Body of pancreas (tissue), 4 donors: ENCODE measurements at places on chromosomes 2 and 18. TPM values are rescaled to one million over a fixed set of nuclear protein-coding genes. Genes with fewer than 3 reads are reported as not detected.

- no peak for DNase-seq
These were observed 13.4 kb downstream of the ARHGAP15 start for GRCh38 chr2:143142598-143142997.

GRCh38 chr2:206378835-206379234 lies 64.5 kb upstream of the ADAM23 start:
- DNase-seq, result no peak

GRCh38 chr18:73087282-73087977 lies 219.6 kb upstream of the NETO1 start:
- no peak for DNase-seq

DNA sequence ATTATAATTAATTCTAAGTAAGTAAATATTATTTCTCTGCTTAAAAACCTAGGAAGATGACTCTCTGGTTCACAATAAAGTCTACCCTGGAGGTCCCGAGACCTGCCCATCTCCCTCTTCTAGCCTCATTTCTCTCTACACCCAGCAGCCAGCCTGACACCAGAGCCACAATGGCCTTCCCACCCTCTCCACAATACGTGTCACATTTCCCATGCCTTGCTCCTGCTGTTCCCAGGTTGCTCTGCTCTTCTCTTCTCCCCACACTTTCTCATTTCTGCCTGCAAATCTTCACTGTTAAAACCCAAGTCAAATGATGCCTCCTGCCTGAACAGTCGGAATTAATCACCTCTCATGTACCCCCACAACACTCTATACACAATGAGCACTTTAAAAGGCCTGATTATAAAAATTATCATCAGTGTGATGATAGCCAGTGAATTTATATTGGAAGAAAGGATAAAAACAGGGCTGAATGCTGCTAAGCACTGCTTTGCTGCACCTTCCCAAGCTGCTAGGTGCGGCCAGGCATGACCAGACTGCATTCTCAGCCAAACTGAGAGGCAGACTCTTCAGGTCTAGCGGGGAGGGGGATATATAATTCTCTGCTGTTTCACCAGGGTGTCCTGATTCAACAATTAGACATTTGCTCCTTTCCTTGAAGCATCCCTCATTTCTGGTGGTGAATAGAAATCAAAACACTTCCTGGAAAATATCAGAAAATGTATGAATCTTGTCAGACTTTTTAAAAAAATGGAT lies 160.6 kb downstream of the DTNA start:
- DNase-seq, result no peak

DNA sequence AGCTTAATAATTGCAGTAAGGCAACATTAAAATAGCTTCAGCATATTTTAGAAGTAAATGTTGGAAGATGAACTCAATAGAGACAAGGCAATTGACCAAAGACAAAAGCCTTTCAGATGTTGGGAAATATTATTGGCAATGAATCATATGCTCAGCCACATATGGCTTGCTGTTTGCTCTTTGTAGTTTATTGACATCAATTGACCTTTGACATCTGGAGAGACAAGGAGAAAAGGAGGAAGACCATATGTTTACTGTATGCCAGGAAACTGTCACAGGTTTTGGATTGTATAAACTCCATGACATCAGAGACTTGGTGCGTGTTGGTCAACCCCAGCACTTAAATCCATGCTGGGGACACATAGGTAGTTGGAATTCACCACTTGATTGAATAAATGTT lies 60.6 kb upstream of the SLC16A14 start:
- no peak for DNase-seq

Gene MC2R
- not detected for total RNA-seq

GRCh38 chr2:198054299-198054698 lies 249.9 kb downstream of the PLCL1 start:
- DNase-seq, result no peak

Gene LRP2
- total RNA-seq, result not detected

- no peak for DNase-seq
These were observed 713.6 kb downstream of the PLCL1 start for GRCh38 chr2:198517976-198518375.

DNA sequence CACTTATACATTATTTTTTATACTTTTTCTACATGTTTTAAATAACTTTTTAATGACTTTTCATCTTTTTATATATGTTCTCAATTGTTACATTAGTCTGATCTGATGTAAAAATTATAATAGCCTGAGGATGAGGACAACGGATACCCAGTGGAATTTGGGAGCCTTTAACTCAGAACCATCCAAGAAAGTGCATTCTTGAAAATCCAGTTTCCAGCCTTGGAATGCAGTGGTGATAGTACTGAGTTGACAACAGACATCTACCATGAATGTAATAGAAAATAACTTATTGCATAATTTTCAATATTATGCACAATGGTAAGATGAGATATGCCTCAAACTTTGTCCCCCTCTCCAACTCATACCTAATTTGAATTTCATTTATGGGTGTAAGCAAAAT lies 120.7 kb upstream of the ZC3H15 start:
- no peak for DNase-seq

Gene CD226
- 0.26 TPM for total RNA-seq

GRCh38 chr2:10007435-10007834 lies 35.9 kb upstream of the KLF11 start:
- DNase-seq, result no peak

- no peak for DNase-seq
These were observed 50.1 kb downstream of the CDH19 start for GRCh38 chr18:66553824-66554223.

- DNase-seq, result no peak
These were observed 45.6 kb downstream of the PDE1A start for GRCh38 chr2:182381225-182381624.

Gene NR4A2
- 5.9 TPM for total RNA-seq

DNA sequence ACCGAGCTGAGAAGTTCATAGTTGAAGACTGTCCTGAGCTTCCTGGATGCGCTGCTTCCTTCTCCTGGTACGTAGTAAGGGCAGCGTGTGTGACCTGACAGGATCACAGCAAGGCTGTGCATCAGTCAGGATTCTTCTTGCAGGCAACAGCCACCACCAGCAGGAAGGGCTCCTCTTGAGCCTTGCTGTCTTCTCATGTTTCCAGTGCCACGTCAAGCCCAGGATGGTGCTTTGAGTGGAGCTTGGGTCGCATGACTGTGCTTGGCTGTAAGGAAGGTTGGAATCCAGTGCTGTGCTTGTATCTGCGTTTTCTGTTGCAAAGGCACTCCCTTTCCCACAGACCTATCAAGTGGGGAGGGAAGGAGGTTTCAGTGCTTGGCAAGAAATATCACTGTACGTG lies 194.3 kb downstream of the LDLRAD4 start:
- DNase-seq, result no peak

DNA sequence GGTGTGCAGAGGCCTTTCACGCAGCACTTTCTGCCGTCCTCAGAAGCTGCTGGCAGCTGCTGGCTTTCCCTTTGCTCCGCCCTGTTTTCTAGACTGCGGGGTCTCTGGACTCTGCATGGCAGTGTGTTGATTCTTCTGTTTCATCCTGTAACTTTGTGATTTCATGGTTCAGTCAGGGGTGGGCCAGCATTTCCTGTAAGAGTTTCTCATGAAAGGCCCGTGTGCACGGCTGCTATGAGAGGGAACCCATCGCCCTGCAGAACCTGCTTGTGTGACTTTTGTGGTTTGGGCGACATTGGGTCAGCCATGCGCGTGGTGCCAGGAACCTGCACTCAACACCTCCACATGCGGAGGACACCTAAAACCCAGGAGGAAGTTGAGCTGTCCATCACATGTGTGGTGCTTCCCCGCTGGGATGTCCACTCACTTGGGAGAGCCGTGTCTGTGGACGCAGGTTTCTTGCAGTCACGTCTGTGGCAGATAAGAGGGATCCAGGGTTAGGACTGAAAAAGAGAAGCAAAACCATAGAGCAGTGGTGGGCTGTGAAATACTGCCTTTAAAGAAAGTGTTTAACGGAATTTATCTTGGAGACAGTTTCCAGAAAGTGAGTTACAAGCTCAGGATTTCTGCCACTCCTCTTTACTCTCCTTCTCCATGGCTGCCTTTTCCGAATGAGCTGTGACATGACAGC lies 167.3 kb upstream of the ALKAL2 start:
- DNase-seq, result no peak

DNA sequence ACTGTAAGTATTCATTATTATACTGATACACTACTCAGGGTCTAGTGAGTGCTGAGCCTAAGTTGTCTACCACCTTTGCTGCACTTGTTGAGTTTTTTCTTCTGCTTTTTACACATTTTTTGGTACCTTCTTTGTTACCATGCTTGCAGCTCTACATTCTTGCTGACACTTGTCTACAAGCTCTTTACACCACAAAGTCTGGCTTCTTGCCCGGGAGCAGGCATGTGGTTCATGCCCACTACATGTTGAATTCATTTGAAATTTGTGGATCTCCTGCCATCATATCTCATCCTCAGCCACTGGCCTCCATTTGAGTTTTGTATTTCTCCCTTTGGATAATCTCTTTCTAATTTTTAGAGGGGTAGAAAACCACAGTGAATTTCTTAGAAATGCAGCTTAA lies 29.9 kb downstream of the IL18R1 start:
- no peak for DNase-seq

- DNase-seq, result no peak
These were observed 22.1 kb downstream of the SERPINE2 start for GRCh38 chr2:224016963-224017362.

DNA sequence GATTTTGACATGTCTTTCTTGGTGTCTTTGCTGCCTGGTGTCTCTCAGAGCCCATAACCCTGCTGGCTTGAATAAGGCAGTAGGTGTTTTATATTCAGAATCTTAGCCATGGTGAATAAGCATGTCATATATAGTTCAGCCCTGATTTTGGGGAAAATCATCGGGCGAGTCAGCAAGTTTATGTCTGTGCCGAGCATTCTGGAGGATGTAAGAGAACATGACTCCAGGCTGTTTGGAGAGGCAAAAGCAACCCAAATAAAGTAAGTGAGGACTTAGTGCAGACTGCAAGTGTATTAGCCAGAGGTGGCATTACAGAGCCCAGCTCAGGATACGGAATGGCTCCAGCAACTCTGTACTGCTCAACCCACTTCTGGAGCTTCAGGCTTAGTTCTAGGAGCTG lies 50.3 kb downstream of the TCF7L1 start:
- no peak for DNase-seq

DNA sequence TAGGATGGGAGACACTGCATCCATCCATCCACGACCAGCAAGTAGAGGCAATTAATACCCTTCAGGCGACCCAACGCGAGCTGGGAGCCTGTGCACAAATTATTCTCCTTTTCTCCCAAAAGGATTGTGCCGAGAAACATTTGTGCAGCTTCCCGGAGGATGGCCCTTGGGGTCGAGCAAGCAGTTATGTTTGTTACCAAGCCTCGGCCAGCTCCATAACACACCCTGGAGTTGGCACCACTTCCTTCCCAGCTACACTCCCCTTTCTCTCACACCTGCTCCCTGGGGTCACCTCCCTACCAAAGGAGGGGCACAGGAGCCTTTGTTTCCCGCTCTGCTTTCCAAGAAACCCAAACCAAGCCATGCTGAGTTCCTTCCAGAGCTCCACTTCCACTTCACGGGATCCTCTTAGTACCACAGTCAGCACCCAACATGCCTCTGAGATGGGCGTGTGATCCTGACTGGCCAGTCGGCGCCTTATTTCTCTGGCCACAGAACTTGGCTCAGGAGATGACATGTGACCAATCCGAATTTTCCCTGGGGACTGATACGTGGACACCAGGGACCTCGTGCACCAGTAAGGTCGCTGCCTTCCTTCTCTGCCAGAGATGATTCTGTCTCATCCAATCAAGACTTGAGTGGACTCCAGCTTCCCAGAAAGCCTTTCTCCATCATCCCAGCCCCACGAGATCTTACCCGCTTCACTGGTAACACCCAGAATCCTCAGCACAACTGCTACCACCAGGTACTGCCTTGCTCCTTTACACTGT lies 28.5 kb downstream of the GPR55 start:
- DNase-seq, result peak; percentile 1

DNA sequence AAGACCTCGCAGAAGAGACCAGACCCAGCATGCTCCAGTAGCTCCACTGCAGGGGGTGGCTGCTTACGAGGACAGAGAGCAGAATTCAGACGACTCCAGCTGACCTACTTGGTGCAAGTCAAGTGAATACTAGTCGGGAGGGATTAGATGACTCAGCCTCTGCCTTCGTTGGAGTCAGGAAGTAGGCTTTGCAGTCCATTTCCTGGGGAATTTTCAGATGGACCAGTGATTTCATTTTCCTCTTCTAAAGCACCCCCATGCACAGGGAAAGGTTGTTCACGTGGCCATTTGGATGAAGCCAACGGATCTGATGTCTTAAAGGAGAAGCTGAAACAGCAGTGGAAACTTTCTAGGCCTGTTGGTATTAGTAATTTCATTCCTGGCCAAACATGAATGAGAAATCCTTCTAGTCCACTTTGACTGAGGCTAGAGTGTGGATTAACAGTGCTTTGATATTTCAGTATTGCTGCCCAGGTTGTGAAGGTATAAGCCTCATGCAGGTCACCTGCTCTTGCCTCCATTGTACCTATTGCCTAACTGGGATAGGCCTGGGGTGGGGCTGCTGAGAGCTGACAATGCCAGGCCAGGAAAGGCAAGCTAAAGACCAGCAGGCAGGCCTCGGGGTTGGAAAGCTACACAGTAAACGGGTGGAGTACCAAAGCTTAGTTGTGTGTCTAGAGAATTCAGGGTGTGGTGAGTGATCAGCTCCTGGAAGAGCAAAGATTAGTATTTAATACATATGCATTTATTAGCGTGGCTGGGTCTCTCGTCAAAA lies 117.6 kb upstream of the FOSL2 start:
- no peak for DNase-seq

Gene ABHD1
- total RNA-seq, result not detected

DNA sequence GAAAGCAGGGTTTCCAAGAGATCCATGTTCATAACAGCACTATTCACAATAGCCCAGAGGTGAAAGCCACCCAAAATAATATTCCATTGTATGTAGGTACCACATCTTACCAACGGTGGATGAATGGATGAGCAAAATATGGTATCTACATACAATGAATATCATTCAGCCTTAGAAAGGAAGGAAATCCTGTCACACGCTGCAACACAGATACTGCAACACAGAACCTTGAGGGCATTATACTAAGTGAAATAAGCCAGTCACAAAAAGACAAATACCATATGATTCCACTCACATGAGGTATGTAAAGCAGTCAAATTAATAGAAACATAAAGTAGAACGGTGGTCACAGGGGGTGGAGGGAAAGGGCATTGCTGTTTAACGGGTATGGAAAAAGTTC lies 155.7 kb downstream of the DTNB start:
- DNase-seq, result no peak
